ENCODE measurements at places on chromosomes 5 and 9.
A peak's percentile ranks its signal among the peaks of the same experiment; 100 is the strongest.

DNA sequence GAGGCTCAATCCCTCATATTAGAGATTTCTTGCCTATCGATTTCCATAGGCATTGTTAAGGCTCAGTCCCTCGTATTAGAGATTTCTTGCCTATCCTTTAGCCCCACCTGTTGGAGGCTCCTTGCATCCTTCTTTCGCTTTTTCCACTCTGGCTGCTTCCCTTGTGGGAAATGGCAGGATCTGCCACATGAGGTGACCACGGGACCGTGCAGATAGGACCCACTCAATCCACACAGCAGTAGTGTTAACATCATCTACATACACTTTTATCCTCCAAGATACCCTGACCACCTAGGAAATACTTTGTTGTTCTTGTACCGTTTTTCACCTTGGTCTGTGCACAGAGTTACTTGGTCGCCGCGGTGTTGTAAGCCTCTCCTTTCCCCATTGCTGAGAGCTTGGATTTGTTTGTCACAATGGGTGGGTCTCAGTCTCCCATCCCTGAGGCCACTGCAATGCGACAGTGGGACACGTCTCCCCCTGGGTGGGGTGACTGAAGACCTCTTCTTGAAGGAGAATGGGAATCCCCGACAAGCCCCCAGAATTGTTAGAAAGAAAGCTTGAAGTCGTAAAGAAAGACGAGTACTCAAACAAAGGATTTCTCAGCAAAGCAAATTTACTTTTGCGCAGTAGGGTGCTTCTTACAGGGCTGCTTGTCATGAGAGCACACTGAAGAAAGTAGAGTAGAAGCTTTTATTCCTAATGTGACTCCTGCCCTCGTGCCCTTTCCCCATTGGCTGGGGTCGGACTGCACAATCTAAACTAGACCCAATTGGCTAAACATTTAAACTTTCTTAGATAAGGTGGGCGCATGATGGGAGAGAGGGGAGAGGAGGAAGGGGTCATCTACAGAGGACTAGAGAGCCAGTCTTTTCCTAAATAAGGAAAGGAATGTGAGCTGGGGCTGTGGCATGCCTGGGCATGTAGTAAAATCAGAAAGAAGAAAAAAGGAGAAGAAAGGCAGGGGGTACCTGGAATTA is 19.8 kb downstream of the IFT74 start:
- peak; percentile 48 for DNase-seq

DNA sequence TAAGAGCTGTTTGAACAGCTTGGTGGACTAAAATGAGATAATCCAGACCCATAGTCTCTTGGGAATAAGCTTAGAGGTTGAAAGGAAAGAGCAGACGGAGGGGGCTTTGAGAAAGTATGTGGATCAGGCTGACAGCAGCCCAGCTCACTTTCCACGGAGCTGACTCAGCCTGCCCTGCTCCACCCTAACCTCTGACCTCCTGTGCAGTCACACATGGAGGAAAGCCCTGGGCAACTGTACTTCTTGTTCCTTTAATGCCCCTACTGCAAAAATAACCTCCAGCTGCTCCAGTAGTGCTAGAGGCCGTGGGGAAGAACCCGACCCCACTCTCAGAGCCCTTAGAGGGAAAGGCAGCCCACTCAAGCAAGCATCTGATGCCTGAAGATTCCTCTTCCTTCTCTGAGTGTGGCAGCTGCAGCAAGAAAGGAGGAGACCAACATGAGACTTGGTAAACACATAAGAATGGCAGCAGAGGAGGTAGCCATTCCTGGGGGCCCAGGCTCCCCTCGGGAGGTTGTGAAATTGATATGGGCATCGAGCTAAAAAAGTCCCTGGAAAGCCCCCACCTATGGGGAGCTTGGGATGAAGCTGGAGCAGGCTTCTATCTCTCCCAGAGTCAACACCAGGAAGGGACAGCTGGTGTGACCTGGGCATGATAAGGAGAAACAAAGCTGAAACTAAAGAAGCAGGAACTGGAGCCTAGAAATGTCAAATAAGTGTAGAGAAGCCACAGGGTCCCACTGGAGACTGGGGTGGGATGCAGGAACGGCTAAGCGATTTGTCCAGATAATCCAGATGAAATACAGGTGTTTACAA is 204.3 kb downstream of the PIK3R1 start:
- peak; percentile 43 for DNase-seq

DNA sequence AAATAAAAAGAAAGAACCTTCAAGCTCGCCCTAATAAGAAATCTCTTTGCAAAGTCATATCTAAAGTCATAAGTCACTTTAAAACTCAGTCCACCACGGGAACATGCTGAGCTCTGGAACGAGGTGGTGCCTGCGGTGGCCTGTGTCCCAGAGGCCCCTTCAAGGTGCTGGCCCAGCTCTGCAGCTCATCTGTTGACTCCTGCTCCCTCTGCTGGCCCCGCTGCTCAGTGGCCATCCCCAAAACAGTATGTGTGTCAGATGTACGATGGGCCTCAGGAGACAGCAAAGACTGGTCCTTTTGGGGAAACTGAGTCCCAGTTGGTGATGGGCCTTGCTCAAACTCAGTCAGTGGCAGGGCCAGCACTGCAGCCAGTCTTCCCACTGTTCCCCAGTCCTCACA is 22.8 kb upstream of the FOXB2 start:
- peak; percentile 51 for DNase-seq

DNA sequence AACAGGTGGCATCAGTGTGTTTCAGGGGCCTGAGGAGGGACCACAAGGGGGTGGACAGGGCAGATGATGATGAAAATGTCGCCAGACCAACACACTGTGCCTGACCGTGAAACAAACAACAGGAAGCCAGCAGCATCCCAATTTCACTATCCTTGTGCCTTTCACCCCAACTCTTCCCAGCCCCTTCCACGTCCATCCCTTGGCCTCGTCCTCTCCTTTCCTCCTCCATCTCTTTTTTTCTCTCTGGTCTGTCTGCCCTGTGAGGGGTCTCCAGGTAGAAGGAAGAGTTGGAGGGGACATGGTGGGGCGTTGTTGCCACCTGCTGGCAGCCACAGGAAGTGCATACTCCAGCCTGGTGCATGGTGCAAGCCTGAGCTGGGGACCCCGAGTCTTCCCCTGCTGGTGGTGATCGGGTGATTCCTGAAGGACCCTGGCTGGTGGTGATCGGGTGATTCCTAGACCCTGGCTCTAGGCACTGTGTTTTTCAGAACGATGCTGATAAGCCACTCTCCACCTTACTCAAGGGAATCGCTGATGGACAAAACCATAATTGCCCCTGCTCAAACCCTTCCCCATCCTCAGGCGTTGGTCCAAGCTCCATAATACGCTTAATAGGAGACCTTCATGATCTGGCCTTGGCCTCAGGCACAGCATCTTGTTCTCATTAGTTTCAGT is 21.7 kb upstream of the NSD1 start:
- peak; percentile 51 for DNase-seq

DNA sequence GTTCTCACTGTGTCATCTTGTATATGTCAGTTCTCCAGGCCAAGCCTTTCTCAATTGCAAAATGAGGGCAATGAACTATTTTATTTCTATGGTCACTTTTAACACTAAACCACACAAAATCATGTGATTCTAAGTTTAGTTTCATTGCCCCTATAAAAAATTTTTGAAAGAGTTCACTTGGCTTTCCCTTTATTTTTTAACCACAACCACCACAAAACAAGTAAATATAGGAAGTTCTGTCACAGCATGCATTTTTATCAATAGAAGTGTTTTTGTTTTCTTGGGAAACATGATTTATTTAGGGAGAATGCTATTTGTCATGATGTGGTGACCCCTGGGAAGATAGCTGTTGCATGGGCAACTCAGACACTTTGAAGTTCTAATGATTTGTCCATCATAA is 169.1 kb downstream of the CSNK1G3 start:
- DNase-seq = no peak

GRCh38 chr5:146475190-146475780 is 28.2 kb downstream of the TCERG1 start:
- peak; percentile 7 for DNase-seq

DNA sequence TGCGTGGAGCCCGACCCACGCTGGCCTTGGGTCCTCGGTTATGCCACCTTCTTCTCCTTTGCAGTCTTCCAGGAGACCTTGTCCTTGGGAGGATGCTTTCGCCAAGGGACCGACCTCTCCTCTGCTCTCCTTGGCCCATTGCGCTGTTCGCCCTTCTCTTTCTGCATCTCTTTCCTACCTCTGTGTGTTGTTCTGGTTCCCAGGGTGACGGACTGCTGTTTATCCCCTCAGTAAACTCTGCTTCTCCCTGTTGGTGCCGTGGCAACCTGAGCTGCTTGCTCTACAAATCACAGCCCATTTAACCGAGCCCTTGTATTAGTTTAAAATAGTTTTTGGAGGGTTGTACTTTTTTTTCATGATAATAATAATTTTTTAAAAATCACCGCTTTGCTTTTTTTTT is 97.9 kb downstream of the DAPK1 start:
- DNase-seq = no peak

- DNase-seq = no peak
Measured at GRCh38 chr5:175317872-175318271, 126.1 kb downstream of the DRD1 start.

DNA sequence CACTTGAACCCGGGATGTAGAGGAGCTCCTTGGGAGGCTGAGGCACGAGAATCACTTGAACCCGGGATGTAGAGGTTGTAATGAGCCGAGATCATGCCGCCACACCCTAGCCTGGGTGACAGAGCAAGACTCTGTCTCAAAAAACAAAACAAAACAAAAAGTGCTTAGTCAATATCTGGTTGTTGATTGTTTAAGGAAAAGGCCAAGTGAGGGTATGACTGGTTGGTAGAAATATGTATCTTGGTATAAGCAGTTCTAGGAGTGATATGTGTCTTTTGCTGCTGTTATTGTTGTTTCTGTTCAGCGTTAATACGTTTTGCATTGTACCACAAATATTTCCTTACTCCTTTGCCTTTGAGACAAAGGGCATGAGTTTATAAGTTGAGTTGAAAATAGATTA is 210.7 kb upstream of the DMRT1 start:
- no peak for DNase-seq

DNA sequence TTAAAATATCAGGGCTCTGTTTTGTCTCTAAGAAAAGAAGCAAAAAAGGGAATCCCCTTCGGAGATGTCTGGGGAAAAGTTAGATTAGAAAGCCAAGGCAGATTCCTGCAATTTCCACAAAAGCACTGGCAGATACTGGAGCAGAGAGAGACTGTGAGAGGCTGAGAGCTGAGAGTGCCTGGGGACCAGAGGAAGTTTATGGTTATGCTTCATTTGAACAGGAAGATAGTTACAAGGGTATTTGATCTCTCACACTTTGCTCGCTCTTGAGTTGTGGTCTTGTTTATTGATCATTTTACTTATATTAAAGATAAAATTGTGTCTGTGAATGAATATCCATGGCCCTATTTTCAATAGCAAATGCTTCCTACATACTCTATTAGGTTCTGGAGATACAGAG is 32.8 kb upstream of the FAM81B start:
- DNase-seq = no peak

- DNase-seq = no peak
Measured at GRCh38 chr9:80948066-80948465, 741.3 kb downstream of the TLE1 start.

GRCh38 chr5:92559781-92560180 is 1021.2 kb downstream of the NR2F1-AS1 start:
- DNase-seq = no peak
